ENCODE measurements at places on chromosomes 11 and 22.

GRCh38 chr22:40077646-40078016 is 82.9 kb downstream of the FAM83F start:
- no peak for DNase-seq

DNA sequence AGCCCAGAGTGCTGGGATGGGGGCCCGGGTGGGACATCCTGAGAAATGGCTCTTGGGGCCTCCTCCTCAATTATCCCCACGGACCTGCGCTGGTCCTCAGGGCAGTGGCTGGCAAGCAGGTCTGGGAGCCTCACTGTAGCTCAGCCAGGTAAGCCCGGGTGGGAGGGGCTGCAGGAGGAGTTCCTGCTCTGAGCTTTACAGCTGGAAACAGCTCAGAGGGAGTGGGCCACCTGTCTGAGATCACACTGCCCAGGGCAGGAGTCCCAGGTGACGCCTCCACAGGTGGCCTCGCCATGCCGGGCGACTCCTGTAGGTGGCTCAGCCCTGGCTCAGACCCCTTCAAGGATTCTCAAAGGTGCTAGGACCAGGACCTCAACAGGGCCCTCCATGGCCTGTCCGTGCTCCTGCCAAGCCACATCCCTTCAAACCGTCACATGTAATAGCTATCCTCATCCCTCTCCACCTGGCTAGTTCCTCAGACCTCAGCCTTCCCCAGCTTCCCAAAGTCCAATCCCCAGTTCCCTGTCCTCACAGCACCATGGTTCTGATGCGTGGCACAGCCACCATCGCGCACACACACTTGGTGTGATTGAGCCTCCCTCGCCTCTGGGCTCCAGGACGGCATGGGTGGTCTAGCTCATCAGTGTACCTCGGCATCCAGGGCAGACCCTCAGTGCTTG is 3.6 kb upstream of the TSSK2 start:
- no peak for DNase-seq

GRCh38 chr11:36091256-36091811 is 147.5 kb downstream of the LDLRAD3 start:
- no peak for DNase-seq

- no peak for DNase-seq
Observed at GRCh38 chr22:32882774-32883530, 81.4 kb downstream of the TIMP3 start.

DNA sequence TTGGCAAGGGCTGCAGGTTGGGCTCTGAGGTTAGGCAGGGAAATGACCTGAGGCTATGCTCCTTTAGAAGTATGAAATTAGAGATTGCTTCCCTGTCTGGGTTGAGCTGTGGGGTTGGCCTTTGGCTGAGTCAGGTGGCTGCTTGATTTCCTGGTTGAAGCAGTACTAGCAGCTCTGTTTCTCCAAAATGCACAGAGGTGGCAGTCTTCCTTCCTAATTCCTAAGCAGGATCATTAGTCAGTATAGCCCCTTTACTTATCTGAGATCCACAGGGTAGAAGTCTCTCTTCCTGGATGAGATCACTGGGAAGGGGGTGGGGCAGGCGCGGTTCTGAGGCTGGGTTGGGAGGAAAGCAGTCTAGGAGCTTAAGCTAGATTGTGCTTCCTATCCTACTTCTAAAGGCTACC is 1917.5 kb downstream of the LRRC4C start:
- no peak for DNase-seq

- DNase-seq = no peak
Observed at GRCh38 chr11:105673089-105673488, 63.2 kb downstream of the GRIA4 start.

GRCh38 chr11:131234221-131234620 is 136.2 kb upstream of the NTM start:
- DNase-seq = no peak

DNA sequence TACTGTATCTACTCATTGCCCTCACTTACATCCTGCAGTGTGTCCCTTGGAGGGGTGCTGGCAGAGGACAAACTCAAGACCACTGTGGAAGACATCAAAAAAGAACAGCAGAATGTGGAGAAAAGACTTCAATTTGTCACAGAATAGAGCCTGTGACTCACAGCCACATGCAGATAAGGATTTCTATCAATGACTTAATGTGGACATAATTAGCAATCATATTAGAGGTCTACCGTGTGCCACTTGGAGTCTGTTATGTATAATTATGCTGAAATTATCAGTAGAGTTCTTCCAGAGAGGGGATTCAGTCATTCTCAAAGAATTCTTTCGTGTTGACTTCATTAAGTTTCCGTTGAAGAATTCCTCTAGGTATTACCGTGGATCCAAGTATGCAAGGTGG is 473.5 kb downstream of the MIAT start:
- no peak for DNase-seq

DNA sequence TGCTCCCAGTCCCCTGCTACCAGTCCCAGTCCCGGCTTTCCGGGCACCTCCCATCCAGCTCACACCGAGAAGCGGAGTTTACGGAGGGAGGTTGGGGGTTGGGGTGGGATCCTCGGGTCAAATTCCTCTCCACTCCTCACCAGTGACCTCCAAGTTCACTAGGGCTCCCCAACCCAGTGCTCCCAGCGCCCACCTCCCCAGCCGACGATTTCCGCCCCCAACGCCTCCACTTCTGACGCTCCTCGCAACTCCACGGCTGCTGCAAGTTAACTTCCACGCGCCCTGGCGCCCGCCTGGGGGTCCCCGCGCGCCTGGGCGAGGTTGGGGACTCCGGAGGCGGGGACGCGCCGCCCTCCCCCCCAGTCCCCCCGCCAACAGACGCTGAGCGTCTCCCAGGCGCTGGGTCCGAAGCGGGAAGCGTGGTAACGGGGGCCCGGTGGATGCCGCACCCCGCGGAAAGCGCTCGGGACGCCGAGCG is 526 bp downstream of the TPST2 start:
- no peak for DNase-seq

DNA sequence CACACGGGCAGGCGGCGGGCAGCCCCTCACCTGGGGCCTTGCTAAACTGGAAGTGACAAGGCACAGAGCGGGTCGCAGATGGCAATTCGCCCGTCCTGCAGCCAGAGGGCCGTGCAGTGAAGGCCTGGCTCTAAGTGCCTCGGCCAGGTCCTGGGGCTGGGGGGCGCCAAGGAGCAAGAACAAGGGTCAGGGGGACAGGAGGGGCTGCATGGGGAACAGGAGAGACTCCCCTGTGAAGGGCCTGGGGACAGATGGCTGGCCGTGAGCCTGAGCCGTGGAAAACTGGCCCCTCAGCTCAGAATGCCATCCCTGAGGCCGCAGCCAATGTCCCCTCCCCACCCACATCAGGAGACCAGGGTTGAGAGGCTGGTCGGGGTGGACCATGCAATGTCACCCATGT is 60.0 kb downstream of the RTL6 start:
- DNase-seq = no peak

DNA sequence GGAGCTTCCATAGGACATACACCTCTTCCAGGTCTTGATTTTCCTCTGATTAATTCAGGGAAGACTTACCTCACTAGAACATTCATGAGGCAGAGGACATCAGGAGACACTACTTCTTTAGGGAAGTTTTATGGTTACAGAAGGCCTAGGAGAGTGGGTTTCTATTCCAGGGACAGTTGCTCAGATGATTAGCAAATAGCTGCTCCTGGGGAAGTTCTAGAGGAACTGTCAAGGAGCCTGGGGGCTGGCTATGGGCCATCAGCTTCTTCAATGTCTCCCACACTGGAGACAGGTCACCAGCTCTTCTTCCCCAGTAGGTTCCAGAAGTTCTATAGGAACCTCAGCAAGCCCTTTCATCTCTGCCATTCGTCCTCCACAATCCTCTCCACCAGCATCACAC is 11.5 kb upstream of the OR10A5 start:
- DNase-seq = no peak

DNA sequence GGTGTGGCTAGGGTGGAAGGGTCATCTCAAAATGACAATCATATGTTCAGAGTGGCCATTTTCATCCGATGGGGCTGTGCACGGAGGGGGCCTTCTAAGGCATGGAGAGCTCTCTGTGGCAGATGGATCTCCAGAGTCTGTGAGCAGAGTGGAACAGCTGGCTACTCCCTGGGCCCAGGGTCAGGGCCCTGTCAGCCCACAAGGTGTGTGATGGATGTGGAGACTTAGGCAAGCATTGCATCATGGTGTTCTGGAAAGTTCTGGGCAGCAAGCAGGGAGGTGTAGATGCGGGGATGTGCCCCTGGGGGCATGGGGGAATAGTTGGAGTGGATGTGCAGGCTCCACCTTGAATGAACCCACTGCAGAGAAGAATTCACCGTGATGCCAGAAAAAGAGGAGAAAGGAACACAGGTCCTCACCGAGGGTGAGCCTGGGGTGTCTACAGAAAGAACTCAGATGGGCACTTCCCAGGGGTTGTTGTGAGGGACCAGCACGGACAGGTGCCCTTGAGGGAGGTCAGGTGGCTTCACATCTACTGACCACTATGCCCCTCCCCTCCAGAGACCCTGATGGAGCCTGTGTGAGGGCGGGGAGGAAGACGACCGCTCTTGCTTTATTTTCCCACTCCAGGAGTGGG is 51.1 kb downstream of the CHRDL2 start:
- DNase-seq = no peak

- DNase-seq = peak; percentile 74
Observed at GRCh38 chr11:68312117-68312779, at the start of gene LRP5. Gene LRP5 (plus strand): TSS chr11:68312591. CDS start chr11:68312715, 124 bp downstream.

- DNase-seq = no peak
Observed at GRCh38 chr11:78338702-78339101, 78.9 kb downstream of the GAB2 start.

DNA sequence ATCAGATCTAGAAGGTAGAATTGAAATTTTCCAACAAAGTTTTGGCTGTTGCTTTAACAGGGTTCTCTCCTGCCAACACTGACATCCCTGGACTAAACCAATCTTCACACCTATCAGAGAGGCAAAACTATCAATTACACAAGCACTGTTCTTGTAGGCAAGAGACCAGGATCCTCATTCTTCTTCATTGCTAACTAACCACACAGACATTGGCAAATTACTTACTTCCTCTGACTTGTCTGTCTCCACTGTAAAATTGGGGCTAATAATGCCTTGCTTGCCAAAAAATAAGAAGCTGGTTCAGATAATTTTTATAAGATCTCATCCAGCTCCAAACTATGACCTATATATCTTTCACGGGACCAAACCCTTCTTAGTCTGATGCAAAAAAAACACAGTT is 93.8 kb upstream of the DDI1 start:
- no peak for DNase-seq

DNA sequence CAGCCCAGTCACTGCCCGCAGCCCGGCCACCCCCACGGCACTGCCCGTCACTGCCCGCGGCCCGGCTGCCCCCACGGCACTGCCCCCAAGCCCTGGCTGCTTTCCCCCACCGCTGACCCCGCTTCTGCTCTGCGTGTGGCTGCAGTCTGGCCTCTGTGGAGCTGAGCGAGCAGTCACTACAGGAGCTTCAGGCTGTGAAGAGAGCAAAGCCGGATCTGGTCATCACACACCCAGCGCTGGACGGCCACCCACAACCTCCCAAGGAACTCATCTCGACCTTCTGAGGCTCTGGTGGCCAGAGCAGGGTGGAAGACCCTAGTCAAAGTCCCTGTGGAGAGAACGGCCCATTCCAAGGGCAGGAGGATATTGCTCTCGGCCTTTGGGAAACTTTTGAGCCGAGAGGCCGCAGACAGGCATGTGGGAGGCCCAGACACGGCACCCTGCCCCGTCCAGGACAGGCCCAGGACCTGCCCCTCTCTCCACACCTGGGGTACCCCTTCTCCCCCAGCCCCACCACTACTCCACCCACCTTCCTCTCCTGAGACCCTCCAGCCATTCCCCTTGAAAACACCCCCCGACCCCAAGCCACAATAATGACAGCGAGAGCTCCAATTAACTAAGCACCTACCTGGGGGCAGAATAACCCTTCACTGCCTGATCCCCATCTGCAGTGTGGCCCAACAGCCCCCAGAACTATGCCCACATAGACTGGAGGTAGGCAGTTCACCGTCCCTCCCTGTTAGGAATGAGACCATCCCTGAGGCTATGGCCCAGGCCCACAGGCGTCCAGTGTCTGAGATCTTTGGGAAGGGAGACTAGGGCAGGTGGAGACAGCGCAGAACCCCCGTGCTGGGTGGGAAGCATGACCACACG is 3.7 kb upstream of the PGGHG start:
- DNase-seq = no peak

GRCh38 chr11:60788401-60789125 is 3.4 kb downstream of the MS4A10 start:
- no peak for DNase-seq

- DNase-seq = no peak
Observed at GRCh38 chr11:97865424-97866012, 1155.2 kb upstream of the CNTN5 start.

DNA sequence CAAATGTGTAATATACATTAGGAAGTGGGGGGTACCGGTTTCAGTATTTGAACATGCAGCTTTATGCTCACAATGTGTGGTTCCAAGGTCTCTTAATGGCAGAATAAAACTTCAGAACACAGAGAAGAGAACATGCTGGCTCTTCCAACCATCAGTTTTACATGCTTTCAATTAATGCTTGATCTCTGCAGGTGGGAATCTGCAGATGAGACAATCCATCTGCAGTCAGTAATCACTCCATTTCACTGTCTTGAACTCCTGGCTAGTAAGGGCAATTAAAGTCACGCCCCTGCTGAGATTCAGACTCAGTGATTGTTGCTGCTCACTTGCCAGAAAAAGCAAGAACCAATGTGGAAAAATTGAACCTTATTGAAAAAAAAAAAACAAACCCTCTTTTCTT is 945.7 kb downstream of the DLG2 start:
- DNase-seq = no peak

DNA sequence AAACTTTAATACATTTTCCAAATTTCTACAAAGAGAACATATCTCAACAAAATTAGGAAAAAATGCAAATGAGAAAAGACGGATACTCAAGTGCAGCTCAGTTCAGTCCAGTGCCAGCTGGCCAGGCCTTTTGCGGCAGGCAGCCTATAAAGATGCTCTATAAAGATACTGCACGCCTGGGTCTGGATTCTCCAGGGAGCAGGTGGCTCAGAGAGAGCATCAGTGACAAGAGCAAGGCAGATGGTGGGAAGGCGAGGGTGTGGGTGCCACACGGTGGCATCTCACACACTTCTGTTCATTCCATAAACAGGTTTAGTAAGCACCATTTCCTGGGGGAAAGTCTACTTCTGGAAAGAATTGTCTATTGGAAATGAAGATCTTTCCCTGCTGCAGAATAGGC is 18.1 kb upstream of the SCN3B start:
- DNase-seq = no peak

- DNase-seq = no peak
Observed at GRCh38 chr11:82756765-82757639, 23.3 kb upstream of the FAM181B start.

GRCh38 chr11:120125024-120125423 is 12.9 kb downstream of the TRIM29 start:
- DNase-seq = no peak

DNA sequence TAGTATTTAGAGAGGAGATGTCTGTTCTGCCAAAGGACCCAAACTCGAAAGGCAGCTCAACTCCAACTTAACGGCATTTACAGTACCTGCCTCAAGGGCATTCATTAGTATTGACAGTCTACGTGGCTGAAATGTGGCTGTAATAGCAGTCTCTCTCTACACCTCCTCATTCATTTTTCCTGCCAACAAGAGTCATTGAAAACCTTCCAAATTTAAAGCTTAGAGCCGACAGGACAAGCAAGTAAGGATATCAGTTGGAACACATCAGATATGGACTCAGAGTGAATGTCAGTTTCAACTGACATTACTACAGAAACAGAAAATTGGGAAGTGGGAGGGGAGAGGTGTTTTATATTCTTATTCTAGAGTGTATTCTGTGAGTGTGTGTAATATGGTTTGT is 253.1 kb downstream of the CADM1 start:
- DNase-seq = no peak
